Epithelial cell of alveolus of lung (primary cell): ENCODE measurements at places on chromosomes 16 and 17. TPM values are rescaled to one million over a fixed set of nuclear protein-coding genes. Genes with fewer than 3 reads are reported as not detected.

Gene TMEM235
- total RNA-seq = not detected in 2 replicates

Gene SDK2
- total RNA-seq = 0.48 and 3.1 TPM in 2 replicates

Gene ADAM11
- total RNA-seq = under 0.01 and 0.64 TPM in 2 replicates

Gene ITGA3
- total RNA-seq = 21.9 and 163 TPM in 2 replicates

Gene PSMD12
- 23.0 and 24.0 TPM in 2 replicates for total RNA-seq

Gene MT3
- 0.52 TPM in 1 of 2 replicates, not detected in the other for total RNA-seq

Gene MYH13
- not detected in 2 replicates for total RNA-seq

Gene EME1
- 1.7 and 4.5 TPM in 2 replicates for total RNA-seq

Gene PRR35
- not detected in 2 replicates for total RNA-seq

Gene NOS2
- 0.13 TPM in 1 of 2 replicates, not detected in the other for total RNA-seq

Gene NKD1
- total RNA-seq = 0.08 and 0.13 TPM in 2 replicates

Gene GIT1
- 19.4 and 20.2 TPM in 2 replicates for total RNA-seq

Gene KRTAP17-1
- total RNA-seq = not detected in 2 replicates

Gene CCL1
- not detected in 2 replicates for total RNA-seq

Gene IGFBP4
- total RNA-seq = 126 and 1,753 TPM in 2 replicates

Gene CALB2
- 1.4 TPM in 1 of 2 replicates, not detected in the other for total RNA-seq

Gene FOXC2
- total RNA-seq = 0.32 and 3.9 TPM in 2 replicates

Gene FSCN2
- 0.39 and 1.1 TPM in 2 replicates for total RNA-seq

Gene CRYM
- total RNA-seq = not detected in 2 replicates

Gene ALOX12B
- total RNA-seq = not detected in 2 replicates

Gene CPNE2
- 24.8 and 25.2 TPM in 2 replicates for total RNA-seq

Gene CCL5
- 0.52 TPM in 1 of 2 replicates, not detected in the other for total RNA-seq

Gene HOXB3
- 26.4 and 44.7 TPM in 2 replicates for total RNA-seq

Gene CCL17
- total RNA-seq = not detected in 2 replicates

Gene ADPRM
- total RNA-seq = 9.2 and 13.1 TPM in 2 replicates

Gene WDR81
- 14.9 and 25.2 TPM in 2 replicates for total RNA-seq

Gene ASGR1
- 0.80 and 1.0 TPM in 2 replicates for total RNA-seq

Gene SPN
- not detected in 2 replicates for total RNA-seq

Gene VAT1L
- total RNA-seq = 29.9 and 67.0 TPM in 2 replicates

Gene PEMT
- 24.7 and 51.2 TPM in 2 replicates for total RNA-seq

Gene RGS9
- total RNA-seq = 2.6 and 3.8 TPM in 2 replicates

Gene PERCC1
- total RNA-seq = not detected in 2 replicates

Gene PNPO
- total RNA-seq = 17.2 and 32.7 TPM in 2 replicates

Gene MT1A
- total RNA-seq = 22.4 and 82.3 TPM in 2 replicates

Gene TRAP1
- total RNA-seq = 76.5 and 82.3 TPM in 2 replicates

Gene CETP
- total RNA-seq = 0.40 and 0.91 TPM in 2 replicates

Gene TNFRSF17
- total RNA-seq = not detected in 2 replicates

Gene CES4A
- total RNA-seq = 0.65 and 2.4 TPM in 2 replicates

Gene KRTAP3-1
- not detected in 2 replicates for total RNA-seq

Gene FZD2
- total RNA-seq = 19.4 and 32.3 TPM in 2 replicates

Gene TBC1D3I
- 0.39 TPM in 1 of 2 replicates, not detected in the other for total RNA-seq

Gene EIF1
- 116 and 382 TPM in 2 replicates for total RNA-seq

Gene FGF11
- 2.1 and 7.3 TPM in 2 replicates for total RNA-seq

Gene MGAT5B
- 0.08 and 1.0 TPM in 2 replicates for total RNA-seq

Gene TAC4
- total RNA-seq = not detected in 2 replicates

Gene SPHK1
- total RNA-seq = 16.6 and 85.6 TPM in 2 replicates

Gene CACNG1
- not detected in 2 replicates for total RNA-seq

Gene CCL14
- not detected in 2 replicates for total RNA-seq
